Brain pericyte (primary cell): ENCODE measurements at places on chromosomes 13 and 19.

DNA sequence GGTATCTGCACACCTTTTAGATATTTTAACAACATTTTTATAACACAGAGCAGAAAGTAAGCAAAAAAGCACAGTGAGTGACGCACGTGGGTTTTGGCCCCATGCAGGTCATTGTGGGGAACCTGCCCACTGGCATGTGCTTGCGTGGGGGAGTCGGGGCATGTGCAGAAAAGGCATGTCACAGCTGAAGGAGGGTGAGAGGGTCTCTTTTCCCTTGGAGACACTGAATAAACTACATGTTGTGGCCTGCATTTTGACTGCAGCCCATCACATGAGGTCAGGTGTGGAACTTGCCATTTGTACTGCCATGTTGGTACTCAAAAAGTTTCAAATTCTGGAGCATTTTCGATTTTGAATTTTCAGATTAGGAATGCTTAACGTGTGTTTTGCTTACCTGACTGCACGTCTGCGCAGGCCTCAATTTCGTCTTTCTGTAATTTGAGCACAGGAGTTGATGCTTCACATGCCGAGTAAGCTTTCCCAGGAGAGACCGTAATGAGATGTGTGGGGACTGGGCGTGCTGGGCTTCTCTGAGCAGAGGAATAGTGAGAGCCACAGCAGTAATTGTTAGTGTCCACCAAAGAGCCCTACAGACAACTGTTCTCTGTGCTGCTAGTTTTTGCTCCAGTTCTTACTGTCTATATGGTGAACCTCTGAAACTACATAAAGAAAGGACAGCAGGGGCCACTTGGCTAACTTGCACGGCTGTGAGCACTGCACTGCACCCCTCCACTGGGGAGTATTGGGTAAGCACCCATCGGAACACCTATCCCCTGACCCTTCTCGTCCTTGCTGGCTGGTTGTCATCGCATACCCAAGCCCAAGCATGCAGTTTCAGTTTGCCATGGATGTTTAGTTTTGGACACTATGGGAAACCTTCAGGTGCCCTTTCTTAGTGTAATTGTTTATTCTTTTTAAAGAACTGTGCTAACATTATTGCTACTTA is 72.9 kb upstream of the GPR183 start:
- no peak for DNase-seq

DNA sequence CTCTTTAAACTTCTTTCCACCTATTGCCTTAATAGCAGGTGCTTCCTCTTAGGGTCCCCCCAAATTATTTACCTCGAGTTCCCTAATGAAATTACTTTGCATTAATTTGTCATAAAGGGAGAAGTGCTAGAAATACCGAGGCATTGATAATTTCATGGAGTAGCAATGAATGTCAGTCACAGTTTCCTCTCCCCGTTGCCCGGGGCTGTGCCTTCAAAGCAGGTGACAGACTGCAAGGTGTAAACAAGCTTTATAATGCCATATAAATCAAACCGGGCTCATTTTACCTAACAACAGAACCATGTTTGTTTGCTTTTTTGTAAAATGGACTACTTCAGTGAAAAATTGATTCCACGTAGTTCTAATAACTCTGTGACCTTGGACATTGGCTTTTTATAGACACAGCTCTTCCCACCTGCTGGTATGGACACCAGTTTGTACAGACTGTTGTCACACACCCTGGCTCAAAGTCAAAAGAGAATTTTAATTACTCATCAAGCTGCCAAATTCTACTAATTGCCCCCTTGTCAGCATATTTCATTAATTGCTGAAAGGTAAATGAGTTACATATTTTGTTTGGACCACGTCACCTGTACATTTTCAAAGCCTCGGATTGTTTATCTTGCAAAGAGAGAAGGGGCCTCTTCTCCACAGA is 171.1 kb downstream of the STK24 start:
- DNase-seq, result no peak

GRCh38 chr19:49591731-49592485 is 926 bp downstream of the PRR12 start:
- no peak for DNase-seq

- no peak for DNase-seq
Observed at GRCh38 chr13:91302111-91302510, 45.4 kb upstream of the MIR17HG start.
